ENCODE measurements at places on chromosomes 2 and 18.

GRCh38 chr2:38076710-38077430, 919 bp upstream of the CYP1B1 start:
- peak; percentile 91 for DNase-seq

DNA sequence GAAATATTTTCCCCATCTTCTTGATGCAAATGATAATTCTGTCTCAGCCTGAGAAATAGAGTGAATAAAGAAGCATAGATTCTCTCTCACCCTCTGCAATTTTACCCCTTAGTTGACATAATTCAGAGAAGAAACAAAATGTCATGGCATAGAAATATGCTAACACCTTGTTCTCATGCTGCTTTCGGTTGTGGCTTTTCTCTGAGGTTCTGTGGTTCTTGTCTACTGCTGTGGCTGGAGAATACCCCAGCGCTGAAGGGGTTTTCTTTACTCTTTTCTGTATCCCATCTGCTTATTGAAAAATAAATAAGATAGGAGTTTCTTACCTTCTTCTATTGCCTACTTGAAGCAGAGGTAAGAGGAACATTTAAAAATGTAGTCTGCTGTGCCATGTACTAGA, 15.4 kb upstream of the RAB27B start:
- no peak for DNase-seq

DNA sequence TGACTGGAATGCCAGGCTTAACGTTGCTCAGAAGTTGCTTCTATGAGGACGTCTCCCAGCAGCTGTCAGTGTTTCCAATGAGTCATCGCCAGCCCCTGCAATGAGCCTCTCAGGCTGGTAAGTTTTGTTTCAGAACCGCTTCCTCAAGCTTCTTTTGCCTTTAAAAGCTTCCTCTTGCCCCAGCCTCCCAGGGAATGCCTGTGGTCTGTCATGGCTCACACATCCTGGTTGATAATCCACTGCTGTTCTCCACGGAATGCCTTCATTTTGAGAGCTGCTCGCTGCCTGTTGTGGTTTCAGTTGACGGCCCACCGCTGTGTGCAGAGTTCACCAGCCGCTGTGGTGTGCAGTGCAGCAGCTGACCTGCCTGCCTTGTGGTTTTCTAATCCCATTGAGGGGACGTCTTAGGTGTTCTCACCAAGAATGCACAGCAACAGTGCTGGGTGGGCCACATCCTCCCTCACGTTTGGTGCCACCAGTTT, 96.4 kb downstream of the RTP5 start:
- peak; percentile 98 for DNase-seq

GRCh38 chr2:62785810-62786597, 80.5 kb downstream of the EHBP1 start:
- peak; percentile 61 for DNase-seq

GRCh38 chr18:24934258-24934932, 417.6 kb downstream of the ZNF521 start:
- no peak for DNase-seq

GRCh38 chr2:144233317-144233716, 286.6 kb downstream of the ZEB2 start:
- DNase-seq, result no peak

DNA sequence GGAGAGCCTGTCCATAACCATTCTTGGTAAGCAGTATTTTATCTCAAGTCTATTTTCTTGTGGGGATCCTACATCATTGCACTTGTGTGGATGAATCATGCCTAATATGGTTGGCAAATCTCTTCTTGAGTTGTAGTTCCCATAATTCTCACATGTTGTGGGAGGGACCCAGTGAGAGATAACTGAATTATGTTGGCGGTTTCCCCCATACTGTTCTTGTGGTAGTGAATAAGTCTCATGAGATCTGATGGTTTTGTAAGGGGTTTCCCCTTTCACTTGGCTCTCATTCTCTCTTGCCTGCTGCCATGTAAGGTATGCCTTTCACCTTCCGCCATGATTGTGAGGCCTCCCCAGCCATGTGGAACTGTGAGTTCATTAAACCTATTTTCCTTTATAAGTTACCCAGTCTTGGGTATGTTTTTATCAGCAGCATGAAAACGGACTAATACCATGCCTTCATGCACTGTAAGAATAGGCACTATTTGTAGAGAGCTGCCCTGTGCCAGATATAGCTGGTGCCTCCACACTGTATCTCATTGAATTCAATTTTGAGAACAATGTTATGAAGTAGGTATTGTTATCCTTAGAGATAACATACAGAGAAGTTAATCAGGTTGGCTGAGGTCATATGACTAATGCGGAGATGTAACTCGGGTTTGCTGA, 148.3 kb downstream of the PLCL1 start:
- DNase-seq, result no peak

GRCh38 chr2:41414486-41415230, 633.2 kb upstream of the PKDCC start:
- peak; percentile 42 for DNase-seq

DNA sequence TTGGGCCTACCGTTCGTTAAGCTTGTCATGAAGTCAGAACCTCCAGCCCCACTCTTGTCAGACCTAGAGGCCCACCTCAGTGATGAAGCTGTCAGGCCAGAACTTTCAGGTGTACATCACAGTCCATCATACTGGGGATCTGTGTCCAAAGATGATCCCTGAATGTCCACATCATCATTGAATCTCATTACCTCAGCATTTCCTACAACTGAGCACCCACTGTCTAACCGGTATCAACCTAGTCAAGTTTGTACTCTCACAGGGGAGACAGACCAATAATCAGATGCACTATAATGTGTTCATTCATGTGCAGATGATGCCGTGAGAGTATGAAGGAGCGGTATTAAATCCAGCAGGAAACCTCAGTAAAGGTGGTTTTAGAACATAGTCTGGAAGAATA, 36.3 kb upstream of the EHBP1 start:
- no peak for DNase-seq
